Muscle of arm (tissue), 14 donors: ENCODE measurements at places on chromosomes 1 and 21. TPM values are rescaled to one million over a fixed set of nuclear protein-coding genes. Genes with fewer than 3 reads are reported as not detected.

DNA sequence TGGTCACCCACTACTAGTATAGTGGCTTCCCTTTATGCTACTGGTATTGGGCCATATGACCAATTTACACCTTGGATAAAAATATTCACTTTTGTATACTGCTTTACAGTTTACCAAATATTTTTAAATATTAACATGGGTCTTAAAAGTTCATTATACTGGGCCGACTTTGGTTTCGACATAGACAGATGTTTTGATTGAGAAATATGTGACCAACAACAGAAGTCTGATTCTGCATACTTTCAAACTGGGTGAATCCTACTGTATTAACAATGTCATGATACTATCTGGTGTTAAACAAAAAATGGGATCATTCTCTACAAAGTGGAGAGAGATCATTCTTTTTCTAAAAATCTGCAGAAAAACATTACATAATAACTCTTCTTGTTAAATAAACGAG is 134.8 kb downstream of the AKT3 start:
- DNase-seq, result no peak

DNA sequence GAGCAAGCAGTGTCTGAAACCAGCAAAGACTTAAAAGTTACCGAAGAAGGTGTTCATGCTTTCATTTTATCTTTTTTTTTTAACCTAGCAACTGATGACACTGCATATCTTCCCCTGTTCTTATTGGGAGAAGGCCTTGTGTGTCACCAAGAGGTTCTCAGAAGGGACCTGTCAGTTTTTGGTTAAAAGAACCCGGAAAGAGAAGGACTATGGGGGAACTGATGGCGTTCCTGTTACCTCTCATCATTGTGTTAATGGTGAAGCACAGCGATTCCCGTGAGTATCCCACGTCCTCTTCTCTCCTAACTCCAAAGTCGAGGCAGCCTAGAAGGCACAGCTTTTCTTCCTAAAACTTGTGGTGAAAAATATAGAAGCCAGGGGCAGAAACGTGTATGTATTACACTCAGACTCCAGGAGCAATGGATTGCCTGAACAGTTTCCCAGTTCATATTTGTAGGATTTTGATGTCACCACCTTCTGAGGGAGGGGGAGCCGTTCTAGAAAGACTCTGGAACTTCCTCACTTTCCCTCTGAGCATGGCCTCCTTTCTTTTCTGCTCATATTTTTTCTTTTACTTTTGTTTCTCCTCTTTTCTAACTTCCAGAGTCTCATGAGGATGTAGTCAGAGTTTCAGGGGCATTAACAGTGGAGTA is at the start of gene MR1:
Gene MR1, plus strand, starts transcription at position 185 of the 653 bp plus-strand sequence. Its CDS starts 25 bp downstream, at position 210.
- peak; percentile 83 for DNase-seq

DNA sequence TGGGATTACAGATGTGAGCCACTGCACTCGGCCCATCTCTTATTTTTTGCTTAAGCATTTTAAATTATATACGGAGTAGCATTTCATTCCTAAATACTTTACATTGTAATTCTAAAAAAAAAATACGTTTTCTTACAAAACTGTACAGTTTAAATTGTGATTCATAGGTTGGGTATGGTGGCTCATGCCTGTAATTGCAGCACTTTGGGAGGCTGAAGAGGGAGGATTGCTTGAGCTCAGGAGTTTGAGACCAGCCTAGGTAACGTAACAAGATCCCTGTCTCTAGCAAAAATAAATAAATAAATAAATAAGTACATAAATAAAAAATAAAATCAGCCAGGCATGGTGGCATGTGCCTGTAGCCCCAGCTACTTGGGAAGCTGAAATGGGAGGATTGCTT is 24.6 kb downstream of the TBCE start:
- no peak for DNase-seq

- DNase-seq, result peak; percentile 84
Measured at GRCh38 chr1:147225193-147225730, at the start of gene FMO5. Gene FMO5 (minus strand): TSS chr1:147225339. CDS start chr1:147225029, 310 bp downstream.

DNA sequence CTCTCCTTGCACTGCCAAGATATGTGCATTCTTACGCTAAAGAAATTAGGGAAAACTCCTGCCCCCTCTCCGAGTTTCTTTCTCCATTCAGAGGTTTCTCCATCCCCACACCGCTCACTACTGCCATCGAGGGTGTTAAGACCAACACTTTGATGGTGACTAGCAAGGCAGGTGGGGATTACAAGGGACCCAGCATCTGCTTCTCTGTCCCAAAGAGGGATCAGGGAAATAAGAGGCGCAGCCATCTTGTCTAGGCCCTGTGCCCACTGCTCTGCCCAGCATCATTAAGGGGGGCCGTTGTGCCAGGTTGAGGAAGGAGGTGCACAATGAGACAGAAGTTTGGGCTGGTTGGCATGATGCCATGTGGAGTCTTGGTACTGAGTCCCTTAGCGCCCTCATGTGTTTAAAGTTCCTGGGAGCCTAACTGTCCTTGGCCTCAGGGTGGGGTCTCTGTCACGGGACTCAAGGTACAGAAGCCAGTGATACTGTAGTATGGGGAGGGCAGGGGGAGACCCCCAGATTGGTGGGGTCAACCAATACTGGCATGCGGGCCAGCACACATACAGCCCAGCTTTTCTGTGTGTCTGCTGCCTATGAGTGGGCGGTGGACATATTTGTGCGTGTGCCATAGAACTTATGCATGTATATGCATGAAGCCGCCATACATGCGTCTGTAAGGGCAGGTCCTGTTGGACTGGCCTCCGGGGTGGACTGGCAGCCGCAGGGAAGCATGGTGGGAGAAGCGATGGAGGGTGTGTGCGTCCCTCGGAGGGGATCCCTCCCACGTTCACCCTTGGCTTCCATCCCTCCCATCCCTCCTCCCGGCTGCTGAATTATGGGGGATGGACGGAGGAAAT is 5.5 kb downstream of the EFNA3 start:
- DNase-seq, result no peak

DNA sequence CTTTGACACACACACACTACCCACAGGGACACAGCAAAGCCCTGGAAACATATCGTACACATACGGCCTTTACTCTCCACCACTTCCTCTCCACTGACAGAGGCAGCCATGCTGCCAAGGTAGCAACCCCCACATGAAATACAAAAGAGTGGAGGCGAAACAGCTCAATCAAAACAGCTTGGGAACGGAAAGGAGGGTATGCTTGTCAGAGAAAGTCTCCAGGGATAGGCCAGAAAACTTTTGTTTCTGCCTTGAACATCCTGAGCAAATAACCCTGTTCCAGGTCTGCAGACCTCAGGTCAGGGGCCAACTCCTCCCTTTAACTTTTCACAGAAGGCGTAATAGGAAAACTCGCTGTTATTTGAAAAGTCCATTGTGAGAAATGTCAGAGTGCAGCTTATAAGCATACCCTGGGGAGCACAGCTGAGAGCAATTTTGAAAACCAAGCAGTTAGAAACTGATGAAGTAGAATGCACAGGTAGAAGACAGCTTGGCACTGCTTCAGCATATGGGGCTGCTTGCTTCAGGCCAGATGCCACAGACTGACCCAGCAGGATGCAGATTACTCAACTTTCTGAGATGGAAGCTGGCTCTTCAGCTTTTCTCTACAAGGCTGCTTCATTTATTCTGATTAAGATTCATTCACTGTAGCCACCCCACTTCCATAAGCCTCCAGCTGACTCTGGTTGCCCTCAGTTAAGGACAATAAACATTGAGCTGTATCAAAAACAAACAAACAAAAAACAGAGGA is 18.0 kb downstream of the KIAA0319L start:
- DNase-seq, result no peak

GRCh38 chr1:59126366-59126765 is 170.5 kb upstream of the FGGY start:
- no peak for DNase-seq

- DNase-seq, result peak; percentile 32
Measured at GRCh38 chr1:221085701-221086375, 206.6 kb downstream of the HLX start.

GRCh38 chr1:161928056-161928455 is 95.6 kb downstream of the OLFML2B start:
- DNase-seq, result no peak

- no peak for DNase-seq
Measured at GRCh38 chr1:19032701-19033514, 76.4 kb upstream of the IFFO2 start.

- DNase-seq, result peak; percentile 1
Measured at GRCh38 chr1:92030656-92031107, 897 bp downstream of the EPHX4 start.

DNA sequence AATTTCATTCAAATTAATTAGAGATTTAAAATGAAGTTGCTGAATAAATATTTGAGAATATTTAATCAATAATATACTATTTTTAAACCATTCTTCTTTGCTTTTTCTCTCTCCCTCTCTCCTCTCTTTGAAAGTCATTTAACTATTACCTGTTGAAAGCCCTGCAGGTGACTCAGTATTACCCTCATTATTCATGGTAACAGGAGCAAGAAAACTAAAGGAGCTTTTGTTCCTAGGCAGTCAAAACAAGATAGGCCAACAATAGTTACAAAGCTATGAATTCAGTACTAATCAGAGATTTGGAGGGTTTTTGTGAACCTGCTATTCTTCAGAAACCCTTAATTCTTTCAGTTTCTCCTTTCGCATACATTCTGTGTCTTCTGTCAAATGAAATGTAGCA is 721.3 kb upstream of the NCAM2 start:
- no peak for DNase-seq

GRCh38 chr1:99877568-99877967 is 27.4 kb downstream of the AGL start:
- no peak for DNase-seq

DNA sequence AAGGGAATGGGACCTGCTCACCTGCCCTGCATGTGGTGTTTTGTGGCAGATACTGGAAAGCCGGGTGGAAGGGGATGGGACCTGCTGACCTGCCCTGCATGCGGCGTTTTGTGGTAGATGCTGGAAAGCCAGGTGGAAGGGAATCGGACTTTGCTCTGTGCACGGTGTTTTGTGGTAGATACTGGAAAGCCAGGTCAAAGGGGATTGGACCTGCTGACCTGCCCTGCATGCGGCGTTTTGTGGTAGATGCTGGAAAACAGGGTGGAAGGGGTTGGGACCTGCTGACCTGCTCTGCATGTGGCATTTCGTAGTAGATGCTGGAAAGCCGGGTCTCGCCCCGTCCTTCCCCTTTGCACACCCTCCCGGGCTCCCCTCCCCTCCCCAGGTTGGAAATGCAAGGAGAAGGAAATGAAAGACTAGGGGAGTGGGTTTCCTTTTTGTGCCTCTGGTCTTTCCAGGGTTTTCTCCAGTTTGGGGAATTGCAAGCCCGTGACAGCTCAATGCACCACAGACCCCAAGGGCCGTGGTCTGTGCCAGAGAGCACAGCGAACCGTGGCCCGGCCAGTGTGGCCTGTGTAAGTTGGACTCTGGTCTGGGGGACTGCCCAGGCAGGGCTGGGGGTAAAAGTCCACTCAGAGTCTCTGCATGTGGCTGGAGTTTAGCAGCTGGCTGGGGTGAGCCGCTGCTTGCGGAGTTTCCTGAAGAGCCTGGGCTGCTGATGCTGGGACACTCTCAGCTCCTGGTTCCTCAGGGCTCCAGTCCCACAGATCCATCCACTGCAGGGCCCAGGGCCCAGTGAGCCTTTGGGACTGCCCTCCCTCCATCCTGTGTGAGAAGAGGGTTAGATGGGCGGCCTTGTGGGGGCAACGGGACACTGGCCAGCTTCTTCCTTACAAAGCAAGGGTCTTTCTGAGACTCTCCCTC is 105.5 kb downstream of the CRYAA start:
- DNase-seq, result no peak

DNA sequence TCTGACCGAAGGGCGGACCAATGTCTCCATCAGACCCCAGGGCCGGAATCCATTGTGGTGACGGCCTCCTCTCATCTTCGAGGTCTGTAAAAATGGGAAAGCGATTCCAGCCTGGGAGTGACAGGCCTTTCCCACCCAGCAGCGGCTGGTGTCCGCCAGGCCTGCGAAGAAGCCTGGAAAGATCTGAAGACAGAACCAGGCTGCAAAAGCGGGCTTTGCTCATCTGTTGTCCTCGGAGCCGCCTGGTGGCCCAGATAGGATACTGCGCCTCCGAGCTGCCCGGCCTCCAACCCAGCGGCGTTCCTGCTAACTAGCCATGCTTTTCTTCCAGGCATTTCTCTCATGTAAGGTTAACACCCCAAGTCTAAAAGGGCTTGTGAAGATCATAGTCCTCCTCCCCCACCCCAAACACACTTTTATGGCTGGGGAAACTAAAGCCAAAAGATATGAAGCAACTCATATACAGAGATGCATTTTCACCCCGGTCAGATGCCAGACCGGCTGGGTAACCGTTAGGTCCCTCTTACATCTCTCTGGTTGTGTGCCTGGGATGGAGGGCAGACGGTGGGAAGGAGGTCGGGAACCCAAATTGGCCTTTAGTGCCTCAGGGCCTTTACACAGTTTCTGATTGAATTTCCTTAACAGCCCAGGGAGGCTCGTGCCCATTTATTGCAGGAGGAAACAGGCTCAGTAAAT is 1.9 kb upstream of the DHRS3 start:
- peak; percentile 91 for DNase-seq

GRCh38 chr1:113178522-113178921 is 105.5 kb downstream of the LRIG2 start:
- no peak for DNase-seq

DNA sequence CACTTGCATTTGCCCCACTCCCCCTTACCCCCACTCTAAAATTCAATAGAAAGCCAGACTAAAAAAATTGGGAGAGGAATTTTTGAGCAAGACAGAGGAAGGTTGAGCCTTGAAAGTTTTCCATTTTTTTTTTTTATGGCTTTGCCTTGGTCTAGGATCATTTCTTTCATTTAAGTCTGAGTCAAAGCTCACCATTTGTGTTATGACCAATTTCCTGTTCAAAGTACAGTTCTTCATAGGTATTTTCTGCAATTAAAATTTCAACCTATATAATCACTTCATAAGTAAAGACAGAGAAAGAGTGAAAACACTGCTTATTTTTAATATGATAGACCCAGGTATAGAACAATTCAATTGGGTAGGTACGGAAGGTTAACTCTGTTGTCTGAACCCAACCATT is 436.6 kb upstream of the ADGRL2 start:
- DNase-seq, result no peak

GRCh38 chr1:173056365-173056764 is 5.6 kb upstream of the TNFSF18 start:
- no peak for DNase-seq

DNA sequence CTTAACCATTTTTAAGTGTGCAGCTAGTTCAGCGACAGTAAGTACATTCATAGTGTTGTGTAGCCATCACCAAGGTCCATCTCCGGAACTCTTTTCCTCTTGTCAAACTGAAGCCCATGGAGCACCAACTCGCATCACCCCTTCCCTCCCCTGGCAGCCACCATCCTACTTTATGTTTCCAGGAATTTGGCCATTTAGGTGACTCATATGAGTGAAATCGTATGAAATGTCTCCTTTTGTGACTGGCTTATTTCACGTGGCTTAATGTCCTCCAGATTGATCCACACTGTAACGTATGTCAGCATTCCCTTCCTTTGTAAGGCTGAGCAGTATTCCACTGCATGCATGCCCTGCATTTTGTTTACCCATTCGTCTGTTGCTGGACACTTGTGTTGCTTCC is 2.5 kb downstream of the COL6A2 start:
- no peak for DNase-seq

GRCh38 chr21:35810431-35810970 is 249.8 kb downstream of the SETD4 start:
- no peak for DNase-seq

Gene GSTM1
- polyA plus RNA-seq, result 48.3 TPM

Gene CDA
- polyA plus RNA-seq, result 5.8 TPM

Gene LCE2A
- polyA plus RNA-seq, result not detected

Gene DCST2
- 1.2 TPM for polyA plus RNA-seq

Gene KTI12
- 2.5 TPM for polyA plus RNA-seq

Gene RAB7B
- polyA plus RNA-seq, result 11.2 TPM

Gene ZFP69
- polyA plus RNA-seq, result 8.0 TPM

Gene GJA5
- polyA plus RNA-seq, result 17.8 TPM

Gene KCNC4
- 4.7 TPM for polyA plus RNA-seq

Gene SLFNL1
- polyA plus RNA-seq, result 0.27 TPM

Gene KCNJ15
- not detected for polyA plus RNA-seq

Gene UMODL1
- polyA plus RNA-seq, result not detected

Gene GPX7
- polyA plus RNA-seq, result not detected
